GM06990 (cell line): ENCODE measurements at places on chromosomes 6 and 20.

DNA sequence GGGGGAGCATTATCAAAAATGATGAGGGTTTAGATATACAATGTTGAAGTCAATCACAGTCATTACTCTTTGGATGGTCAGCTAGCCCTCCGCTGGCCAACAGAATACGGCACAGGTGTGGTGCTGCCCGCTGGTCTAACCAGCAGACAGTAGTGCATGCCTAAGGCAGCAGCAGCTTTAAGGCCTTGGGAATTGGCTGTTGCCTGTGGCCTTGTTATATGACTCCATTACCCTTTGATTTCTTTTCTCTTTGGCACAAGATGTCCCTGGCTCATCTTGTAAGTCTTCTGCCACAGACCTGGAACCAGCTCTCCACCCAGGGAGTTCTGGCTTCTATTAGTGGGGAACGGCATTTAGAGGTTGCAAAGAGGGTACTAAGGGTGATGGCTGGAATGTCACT lies 110.2 kb downstream of the WDR27 start:
- no peak for DNase-seq

DNA sequence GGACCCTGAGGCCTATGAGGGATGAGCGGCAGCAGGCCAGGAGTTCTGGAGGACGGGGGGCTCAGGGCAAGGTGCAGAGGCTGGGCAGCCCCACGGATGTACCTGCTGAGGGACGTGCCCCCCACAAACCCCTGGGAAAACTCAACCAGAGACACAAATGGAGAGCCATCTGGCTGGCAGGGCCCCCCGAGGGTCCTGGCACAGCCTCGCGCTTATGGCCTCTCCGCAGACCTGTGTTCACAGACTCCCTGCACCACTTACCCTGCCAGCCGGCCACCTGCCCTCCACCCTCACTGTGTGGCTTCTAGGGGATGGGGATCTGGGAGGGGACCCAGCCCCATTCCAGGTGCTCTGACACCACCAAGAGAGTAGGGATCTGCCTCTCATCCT lies 3.4 kb upstream of the ZBTB46 start:
- DNase-seq: no peak

DNA sequence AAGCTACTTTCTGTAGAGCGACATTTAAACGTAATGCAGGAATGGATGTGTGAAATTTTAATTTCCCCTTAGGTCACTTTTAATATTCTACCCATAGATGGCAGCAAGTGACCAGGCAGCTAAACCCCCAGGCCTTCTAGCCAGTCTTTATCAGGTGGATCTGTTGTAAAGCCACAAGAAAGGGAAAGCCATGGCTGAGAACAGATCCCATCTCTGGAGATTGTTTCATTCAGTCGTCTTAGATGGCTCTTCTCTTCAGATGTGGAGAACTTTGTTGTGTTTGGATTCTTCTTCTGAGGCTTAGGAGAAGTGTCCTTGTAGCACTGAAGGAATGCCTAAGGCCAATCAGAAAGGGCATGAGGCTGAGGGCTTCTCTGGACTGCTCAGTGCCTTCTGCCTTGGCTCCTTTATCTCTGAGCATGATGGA lies 15.8 kb upstream of the RNF182 start:
- no peak for DNase-seq

GRCh38 chr6:170137176-170137891 lies 153.5 kb downstream of the DLL1 start:
- DNase-seq: no peak

- no peak for DNase-seq
Measured at GRCh38 chr6:106083618-106084017, 2.5 kb upstream of the PRDM1 start.

DNA sequence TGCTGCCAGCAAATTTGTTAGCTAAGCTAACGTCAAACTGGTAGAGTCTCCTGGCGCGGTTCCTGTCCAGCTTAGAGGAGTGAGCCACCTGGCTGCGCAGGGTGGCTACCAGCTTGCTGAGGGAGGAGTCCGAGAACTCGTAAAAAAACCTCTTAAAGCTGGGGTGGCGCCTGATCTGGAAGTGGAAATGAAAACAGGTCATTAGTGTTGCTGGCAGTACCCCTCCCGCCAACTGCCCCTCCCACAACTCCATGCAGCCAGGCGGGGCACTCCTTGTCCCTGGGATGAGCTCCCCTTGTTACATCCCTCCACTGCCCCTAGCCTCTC lies 17.3 kb downstream of the BNIP5 start:
- no peak for DNase-seq

DNA sequence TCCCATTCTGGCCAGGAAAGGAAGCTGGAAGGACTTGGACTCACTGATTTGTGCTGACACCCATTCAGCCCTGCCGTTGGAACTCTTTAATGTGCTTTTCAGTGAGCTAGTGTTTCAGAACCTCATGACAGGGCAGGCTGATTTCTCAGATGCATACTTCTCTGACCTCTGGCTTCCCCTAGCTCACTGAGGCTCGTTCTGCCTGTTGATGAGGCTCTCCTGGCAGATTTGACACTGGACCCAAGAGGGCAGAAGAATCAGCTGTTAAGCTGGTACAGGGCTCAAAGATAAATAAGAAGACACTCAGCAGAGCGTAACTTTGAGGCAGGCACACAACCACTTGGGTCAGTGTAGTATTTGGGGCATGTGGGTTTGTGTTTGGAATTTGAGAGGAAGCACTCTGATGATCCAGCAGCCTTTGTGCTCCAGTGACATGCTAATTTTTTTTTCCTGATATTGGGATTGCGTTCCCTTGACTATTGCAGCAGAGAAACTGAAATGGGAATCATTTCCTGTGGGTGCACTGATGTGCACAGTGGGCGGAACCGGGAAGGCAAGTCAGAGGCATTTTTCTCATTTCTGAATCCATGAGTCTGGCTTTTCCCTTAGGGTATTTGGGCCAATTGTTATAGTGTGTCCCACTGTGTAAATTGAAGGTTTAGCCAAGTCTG lies 80.2 kb downstream of the CARMIL1 start:
- no peak for DNase-seq

DNA sequence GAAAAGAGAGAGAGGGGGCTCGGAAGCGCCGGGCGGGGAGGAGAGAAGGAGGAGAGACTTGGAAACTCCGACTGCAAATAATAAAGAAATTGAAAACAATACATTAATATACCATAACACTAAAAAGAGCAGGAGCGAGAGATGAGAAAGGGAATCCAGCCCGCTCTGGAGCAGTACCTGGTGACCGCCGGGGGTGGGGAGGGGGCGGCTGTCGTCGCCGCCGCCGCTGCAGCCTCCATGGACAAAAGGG lies 338 bp downstream of the E2F3 start:
- peak; percentile 57 for DNase-seq

GRCh38 chr20:56422076-56422823 lies 10.2 kb downstream of the CASS4 start:
- no peak for DNase-seq

DNA sequence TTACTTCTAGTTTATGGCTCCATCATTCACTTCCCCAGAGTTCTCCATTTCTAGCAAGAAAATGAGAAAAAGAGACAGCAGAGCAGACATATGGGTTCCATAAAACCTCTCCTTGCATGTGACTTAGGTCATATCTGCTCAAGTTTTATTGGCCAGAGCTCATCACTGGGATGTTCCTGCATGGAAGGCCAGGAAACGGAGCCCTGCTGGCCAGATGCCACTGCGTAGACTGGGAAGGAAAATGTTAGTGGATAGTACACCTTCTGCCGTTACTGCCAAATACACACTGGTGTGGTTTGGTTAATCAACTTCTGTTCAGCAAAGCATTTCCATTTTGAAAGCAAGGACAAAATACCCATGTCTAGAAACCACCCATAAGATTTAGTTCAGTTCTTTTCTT lies 220.6 kb upstream of the TSHZ2 start:
- no peak for DNase-seq

GRCh38 chr6:105802703-105803102 lies 283.4 kb upstream of the PRDM1 start:
- no peak for DNase-seq

DNA sequence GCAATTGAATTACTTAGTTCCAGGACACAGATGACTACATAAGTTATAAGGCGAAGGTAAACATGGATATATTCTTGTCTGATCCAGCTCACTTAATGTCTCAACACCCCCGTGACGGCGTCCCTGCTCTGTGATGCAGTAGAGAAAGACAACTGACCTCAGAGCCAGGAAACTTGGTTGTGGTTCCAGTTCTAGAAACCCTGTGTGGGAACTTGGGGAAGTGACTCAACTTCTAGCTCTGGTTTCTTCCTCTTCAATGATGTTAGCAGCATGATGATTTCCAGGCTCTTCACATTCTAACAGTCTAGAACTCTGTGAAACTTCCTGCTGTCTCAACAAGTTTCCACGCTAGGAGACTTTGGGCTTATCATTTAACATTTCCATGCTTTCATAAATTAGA lies 18.4 kb downstream of the LAMA4 start:
- DNase-seq: no peak

DNA sequence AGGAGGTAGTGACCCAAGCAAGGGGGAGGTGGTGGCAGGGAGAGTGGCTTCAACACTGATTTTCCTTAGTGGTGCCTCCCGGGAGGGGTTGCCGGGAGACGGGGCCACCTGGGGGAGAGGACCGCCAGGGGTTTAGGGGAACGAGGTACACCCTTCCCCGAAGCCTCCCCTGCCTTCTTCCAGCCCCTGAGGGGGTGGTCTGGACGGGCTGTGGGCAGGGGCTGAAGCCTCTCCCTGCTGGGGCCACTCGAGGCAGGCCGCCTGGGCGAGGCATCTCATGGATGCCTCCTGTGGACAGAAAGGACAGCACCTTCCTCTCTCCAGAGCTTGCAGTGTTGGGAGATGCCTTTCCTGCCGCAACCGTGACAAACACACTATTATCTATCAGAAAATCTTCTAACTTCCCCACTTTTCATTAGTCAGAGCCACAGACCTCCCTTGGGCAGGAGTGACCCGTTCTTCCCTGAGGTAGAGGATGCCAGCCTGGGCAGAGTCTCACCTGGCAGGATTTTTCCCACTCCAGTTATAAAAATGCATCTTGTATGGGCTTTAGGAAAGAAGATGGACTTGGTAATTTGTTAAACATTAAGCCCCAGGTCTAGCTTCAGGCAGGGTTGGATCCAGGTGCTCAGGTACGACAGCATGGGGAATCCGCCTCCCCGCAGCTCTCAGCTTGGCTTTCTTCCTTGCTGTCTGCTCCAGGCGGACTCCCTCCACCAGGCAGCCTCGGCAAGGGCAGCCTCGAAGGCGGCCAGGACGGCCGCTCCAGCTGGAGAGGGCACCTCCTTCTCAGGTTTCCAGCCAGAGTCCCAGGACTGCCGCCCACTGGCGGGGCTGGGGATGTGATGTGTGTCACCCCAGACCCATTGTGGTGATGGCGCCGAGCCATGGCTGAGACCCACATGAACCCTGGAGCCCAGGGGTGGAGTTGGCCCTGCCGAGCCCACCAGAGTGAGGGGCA lies 11.0 kb downstream of the HRH3 start:
- DNase-seq: no peak

- peak; percentile 41 for DNase-seq
Measured at GRCh38 chr6:27139756-27140579, 107.5 kb upstream of the PRSS16 start.

- no peak for DNase-seq
Measured at GRCh38 chr20:53487461-53488200, 106.0 kb downstream of the ZNF217 start.

DNA sequence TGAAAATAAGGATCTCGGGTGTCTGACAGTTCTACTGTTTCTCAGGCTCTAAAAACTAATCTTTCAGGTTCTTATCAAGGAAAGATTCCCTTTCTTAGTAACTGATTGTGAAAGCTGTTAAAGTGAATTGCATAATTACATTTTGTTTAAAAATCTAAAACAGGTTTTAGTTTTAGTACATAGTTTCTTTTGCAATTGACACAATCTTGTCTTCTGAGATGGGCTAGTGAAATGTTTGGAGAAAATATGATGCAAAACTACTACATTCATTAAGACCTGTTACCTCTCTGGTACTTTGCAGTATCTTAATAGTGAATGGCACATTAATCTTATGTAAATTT lies 298.4 kb downstream of the UTRN start:
- DNase-seq: peak; percentile 10

GRCh38 chr6:106162921-106163320 lies 76.8 kb downstream of the PRDM1 start:
- DNase-seq: no peak

GRCh38 chr20:58202044-58202443 lies 26.4 kb downstream of the ANKRD60 start:
- DNase-seq: no peak

DNA sequence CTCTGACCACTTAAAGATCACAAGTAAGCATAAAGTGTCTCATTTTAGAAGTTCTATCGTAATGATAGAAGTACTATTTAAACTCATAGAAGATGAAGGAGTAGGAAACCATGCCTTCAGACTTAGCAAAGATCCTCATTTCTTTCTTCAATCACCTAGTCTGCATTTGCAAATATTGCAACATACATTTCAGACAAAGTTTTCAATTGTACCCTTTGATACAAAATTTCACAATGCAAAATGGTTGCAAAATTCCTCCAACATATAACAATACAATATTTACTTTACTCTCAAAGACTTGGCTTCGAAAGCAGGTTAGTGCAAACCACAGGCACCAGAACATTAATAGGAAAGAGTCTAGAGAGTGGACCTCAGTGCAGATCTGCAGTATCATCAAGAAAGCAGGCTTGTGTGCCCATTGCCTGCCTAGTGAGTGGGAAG lies 16.1 kb upstream of the ROS1 start:
- DNase-seq: no peak

DNA sequence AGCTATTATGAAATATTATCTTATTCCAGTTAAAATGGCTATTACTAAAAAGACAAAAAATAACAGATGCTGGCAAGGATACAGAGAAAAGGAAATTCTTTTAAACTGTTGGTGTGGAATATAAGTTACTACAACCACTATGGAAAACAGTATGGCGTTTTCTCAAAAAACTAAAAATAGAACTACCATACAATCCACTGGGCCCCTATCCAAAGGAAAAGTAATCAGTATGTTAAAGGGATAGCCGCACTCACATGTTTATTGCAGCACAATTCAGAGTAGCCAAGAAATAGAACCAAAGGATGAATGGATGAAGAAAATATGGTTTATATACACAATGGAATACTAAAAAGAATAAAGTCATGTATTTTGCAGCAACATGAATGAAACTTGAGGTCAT lies 303.8 kb upstream of the ECI2 start:
- no peak for DNase-seq

DNA sequence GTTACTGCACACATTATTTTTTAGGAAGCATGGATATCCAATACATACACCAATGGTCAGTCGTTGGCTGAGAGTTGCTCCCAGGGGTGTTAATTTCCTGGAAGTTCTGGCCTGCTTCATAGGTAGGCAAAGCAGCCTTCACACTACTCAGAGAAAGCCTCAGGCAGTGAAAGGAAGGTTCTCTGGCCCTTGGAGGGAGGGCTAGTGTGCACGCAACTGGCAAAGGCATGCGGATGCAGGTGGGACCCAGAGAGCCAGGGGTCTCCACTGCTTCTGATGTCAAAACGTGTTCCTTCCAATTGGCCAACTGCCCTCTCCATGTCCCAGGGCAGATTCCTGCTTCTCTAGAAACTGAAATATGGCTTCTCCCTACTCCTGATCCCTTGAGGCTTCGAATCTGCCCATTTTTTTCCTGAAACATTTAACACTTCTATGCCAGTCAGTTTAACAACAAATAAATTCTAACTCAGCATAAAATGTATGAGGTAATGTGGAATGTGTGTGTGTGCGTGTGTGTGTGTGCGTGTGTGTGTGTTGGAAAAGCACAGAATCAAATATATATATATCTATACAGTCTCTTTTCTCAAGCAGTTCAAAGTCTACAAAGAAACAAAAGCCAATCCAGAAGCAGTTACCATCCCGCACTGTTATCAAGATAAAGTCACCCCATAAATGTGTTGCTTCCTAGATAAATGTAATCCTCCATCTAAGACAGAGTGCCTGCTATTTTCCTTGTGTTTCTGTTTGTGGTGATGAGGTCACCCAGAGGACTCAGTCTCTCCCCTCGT lies 94.0 kb upstream of the HIVEP1 start:
- no peak for DNase-seq

- no peak for DNase-seq
Measured at GRCh38 chr6:34239500-34239825, 2.8 kb downstream of the HMGA1 start.
